ENCODE measurements at places on chromosomes 2 and 18.

DNA sequence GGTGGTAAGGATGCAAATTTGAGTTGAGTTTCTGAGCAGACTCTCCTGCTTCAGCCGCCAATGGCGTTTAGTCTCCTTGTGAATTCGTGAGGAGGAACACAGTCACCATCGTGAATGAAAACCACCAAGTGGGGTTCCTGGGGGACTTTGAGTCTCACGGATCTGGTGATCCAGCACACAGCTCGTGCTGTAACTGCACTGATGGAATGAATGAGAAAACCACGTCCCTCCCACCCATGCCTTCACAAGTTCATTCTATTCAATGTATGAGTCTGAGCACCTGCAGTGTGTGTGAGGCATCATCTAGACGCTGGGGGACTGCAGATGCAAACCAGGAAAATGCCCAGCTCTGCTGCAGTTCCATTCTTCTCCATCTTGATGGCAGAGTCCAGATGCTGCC is 127.9 kb downstream of the PIEZO2 start:
- no peak for DNase-seq

DNA sequence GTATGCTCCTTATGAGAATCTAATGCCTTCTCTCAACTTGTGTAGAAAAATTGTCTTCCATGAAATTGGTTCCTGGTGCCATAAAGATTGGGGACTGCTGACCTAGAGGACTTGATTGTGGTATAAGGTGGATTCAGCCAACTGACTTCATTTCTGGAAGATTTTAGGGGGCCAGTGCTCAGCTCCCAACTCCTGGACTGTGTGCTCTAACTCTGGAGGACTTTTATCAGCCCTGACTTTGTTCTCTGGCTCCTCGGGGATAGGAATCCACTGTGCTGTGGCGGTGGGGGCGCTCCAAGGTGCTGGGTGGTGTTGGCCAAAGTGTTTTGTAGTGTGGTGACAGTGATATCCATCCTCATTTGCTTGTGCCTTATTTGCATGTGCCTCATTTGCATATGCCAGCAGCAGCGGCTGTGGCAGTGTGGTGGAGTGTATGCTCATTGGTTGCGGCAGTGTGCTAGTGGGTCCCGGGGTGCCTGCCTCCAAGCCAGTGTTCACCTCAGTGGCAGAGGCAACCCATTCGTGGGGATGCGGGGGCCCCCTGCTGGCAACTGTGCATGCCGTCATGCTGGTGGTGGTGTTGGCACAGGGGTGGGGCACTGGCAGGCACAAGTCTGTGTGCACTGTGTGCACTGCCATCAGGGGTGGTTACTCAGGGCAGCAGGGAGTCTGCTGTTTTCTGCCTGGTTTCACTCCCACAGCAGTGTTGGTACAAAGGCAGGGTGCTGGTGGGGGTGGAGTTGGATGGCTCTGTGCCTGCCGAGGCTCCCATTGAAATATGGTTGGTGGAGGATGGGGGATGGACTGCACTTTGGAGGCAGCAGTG is 19.6 kb downstream of the EHBP1 start:
- no peak for DNase-seq

- DNase-seq = no peak
These were observed 86.0 kb upstream of the ALPP start for GRCh38 chr2:232292395-232293154.

GRCh38 chr18:50638016-50638883 is 78.4 kb downstream of the MAPK4 start:
- DNase-seq = no peak

DNA sequence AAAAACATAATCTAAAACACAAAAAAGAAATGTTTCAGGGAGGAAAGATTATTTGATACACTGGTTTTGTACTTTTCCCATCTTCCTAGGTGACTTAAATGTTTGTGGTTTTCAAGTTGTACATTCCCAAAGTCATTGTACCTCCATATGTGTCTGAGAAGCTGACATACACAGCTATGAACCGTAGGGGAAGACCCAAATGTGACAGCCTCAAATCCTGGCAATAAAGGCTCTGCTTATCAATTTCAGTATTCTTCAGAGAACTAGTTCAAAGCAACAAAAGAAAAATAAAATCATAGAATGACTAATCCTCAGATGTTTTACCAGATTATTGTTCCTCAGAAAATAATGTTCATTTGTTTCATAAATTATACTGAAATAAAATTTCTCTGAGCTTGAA is 2.5 kb downstream of the DYNC2LI1 start:
- DNase-seq = no peak

GRCh38 chr2:38598200-38598990 is 4.3 kb downstream of the HNRNPLL start:
- no peak for DNase-seq

Data from NCI-H446 (cell line).